Forelimb muscle (tissue), 1 donor: ENCODE measurements at places on chromosomes 4 and X.

DNA sequence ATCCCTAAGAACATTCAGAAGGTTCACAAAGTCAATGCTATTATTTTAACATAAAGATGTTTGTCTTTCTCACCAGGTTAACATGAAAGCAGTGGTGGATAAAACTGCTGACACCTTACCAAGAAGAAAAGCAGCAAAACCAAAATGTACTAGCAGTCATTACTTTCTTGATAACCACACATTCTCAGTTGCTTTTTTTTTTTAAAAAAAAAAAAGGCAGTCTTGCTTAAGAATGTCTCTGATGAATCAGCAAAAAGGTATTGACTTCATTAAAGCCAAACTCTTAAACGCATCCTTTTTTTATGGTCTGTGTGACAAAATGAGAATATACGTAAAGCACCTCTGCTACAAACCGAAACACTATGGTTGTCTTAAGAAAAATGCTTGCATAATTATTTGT is 31.9 kb downstream of the CDKL2 start:
- DNase-seq = no peak

DNA sequence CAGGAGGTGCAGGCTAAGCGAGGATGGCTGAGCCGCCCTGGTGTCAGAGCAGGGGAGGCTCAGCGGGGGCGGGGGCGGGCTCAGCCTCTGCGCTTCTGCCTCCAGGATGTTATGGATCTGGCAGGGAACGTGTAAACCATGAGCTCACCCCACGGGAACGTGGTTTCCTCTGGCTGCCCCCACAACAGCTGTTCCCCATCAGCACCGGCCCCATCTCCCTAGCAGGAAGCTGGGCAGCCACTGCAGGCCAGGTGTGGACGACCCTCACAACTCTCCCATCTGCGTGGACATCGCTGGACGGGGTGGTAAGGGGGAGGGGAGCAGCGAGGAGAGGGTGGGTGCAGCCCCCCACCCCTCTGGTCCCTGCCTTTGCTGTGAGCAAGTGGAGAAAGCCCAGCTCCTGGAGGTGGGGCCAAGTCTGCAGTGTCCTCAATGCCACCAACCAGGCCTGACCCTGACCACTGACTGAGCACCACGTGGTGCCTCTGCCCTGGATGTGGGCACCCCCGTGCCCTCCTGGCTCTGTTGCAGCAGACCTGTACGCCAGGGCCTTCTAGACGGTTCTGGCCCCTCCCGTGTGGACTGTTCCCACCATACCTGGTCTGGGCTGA is 28.1 kb upstream of the SPON2 start:
- peak; percentile 81 for DNase-seq

DNA sequence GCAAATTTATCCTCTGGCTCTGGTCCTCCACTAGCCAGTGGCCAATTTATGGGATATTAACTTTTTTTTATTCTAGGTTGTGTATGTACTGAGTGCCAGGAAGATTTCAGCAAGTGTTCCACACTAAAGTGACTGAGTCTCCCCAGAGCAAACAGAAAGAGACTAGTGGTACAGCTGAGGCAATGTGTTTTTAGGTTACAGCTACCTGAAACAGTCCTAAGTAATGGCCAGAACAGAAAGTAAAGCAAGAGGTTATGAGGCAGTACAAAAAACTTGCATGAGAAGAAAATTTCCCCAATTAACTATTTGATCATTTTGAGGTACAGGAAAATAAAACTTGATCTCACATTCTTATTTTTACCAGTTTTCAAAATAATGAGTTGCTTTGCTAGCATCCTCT is 31.2 kb downstream of the PRDM8 start:
- no peak for DNase-seq

DNA sequence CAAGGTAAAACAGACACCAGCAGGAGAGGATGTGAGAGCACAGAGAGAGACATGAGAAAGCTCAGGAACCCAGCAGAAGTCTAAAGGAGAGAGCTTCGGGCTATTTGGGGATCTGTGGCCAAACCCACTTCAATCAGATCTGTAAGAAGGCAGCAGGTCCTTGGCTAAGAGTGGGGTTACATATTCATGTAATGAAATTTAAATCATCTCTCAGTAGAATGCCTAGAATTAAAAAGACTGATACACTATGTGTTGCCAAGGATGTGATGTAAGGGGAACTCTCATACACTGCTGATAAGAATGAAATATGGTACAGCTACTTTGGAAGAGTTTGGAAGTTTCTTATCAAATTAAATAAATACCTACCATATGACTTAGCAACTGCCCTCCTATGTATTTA is 35.8 kb downstream of the PDE5A start:
- no peak for DNase-seq

DNA sequence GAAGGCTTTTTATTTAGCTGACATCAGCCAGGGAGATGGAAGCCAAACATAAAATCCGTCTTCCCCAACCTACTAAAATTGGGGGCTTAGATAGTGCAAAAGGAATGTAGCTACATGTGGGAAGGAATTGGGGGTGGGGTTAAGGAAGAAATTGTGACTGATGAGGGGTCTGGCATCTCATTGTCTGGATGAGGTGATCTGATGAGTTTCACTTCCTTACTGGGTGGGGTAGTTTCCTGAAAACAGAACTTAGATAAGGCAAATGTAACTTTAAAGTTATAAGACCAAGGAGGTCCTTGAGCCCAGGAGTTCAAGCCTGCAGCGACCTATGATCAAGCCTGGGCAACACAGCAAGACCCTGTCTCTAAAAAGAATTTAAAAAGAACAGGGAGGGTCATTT is 105.5 kb upstream of the NEIL3 start:
- no peak for DNase-seq

DNA sequence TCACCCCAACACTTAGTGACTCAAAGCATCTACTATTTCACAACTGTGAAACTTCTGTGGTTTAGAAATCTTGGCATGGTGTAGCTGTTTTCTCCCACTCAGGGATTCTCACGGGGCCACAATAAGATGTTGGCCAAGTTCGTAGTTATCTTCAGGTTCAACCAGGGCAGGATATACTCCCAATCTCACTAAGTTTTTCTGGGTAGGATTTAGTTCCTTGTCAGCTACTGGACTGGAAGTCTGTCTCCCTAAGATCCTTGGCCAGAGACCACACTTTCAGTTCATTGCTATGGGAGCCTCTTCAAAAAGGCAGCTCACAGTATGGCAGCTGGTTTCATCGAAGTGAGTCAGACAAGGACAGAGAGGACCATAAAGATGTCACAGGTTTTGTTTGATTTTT is 111.7 kb upstream of the PDHA2 start:
- DNase-seq = peak; percentile 1

DNA sequence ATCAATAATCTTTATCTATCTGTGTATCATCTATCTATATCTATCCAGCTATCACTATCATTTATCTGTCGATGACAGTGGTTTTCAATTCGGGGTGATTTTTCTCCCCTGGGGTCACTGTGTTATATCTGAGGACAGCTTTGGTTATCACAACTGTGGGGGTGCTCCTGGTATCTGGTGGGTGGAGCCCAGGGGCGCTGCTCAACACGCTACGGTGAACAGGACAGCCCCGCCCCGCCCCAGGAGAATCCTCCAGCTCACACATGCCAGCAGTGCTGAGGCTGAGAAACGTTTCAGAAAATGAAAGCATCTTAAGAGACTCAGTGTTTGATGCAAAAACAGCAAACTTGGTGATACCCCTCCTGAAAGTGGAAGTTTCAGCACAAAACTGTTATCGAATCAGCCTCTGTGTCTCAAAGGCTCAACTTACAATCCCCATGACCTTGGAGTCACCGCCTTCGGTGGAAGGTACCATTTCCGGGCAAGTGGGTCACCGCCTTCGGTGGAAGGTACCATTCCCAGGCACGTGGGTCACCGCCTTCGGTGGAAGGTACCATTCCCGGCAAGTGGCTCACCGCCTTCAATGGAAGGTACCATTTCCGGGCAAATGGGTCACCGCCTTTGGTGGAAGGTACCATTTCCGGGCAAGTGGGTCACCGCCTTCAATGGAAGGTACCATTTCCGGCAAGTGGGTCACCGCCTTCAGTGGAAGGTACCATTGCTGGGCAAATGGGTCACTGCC is 315.3 kb downstream of the DHRSX start:
- no peak for DNase-seq

DNA sequence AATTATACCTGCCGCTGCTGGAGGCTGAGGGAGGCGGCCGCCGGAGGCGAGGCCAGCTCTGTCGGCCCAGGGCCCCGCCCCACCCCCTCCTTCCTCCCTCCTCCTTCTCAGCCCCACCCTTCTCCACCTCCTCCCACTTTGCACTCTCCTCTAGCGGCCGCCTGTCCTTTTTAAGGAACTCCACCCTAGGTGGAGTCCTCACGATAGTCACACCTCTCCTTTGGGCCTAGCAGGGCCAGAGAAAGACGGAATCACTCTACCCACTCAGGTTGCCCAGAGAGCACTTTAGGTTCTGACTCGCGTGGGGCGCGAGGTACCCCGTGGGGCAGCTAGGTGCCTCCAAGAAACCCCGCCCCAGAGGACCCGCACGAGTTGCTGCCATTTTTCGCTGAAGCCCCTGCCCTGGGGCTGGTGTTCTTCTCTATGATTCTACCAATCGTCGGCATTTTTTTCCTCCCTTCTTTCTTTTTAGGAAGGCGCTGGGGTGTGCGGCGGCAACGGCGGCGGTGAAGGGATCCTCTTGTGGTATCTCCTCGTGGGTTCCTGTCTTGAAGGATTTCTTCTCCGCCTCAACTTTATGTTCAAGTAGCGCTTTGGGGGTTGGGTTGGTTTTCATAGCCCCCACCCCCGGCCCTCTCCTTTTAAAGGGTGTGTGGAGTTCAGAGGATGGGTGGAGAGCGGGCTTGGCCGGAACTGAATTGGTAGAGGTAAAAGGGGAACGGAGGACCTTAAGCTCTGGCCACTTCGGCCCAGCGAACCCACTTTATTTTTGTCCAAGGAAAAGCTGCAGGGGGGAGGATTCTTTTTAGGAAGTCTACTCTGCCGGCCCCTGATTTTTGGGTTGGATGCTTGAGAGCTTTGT is at the start of gene KLF8:
TSS of gene KLF8 (plus strand) at position 136 of the 862 bp plus-strand sequence. CDS start 979 bp downstream, outside the sequence.
- no peak for DNase-seq

- DNase-seq = no peak
Measured at GRCh38 chr4:168685136-168685809, 188.4 kb downstream of the PALLD start.

DNA sequence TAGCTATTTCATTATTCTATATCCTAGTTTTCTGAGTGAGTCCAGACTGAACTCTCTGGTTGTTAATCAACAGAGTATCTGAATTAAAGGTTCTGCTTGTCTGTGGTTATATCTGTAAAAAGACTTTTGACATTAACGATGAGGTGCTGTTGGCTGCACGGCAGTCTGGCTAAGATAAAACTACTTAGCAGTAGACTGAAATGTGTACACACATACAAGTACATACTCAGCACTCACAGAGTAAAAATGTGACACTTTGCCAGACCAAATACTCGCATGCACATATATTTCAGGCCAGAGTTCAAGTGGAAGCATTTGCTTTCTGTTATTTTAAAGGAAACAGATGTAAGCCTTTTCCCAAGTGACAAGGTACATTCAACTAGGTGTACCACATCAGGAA is 80.5 kb downstream of the PRDM5 start:
- DNase-seq = peak; percentile 31

DNA sequence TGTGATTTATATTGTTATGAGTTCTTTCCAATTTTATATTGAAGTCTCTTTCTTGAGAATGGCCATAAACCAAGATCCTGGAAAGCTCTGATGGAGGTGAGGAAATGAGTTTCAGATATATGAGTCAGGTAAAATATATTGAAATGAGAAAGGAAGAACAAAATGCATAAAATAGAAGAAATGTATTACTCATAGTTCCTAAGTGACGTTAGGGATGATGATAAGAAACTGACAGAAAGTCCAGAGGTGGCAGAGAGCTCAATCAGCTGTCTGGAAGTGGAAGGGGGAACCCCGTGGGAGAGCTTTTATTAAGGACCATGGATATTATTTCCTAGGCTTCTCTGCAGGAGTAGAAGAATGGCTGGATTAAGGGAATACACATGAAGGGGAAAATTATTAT is 24.6 kb downstream of the UGT2B7 start:
- DNase-seq = no peak

- no peak for DNase-seq
Measured at GRCh38 chrX:40151211-40152172, 53.7 kb upstream of the BCOR start.

- DNase-seq = no peak
Measured at GRCh38 chr4:23932901-23933308, 43.1 kb upstream of the PPARGC1A start.

DNA sequence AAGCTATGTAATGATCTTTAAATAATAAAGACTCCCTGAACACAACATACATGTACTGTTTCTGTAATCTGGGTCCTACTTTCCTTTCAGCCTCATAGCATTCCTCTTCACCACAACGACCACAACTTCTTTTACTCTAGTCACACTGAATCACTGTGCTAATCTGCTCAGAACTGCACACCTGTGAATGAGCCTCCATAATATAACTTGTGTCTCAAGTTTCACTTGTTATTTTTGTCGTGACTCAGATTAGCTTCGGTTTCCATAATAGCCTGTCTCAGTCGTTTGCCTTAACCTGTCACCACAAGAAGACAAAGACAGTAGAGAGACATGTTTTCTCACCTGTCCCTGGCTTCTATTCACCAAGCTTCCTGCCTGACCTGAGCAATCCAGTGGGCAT is 61.8 kb downstream of the MAGED1 start:
- no peak for DNase-seq

- DNase-seq = no peak
Measured at GRCh38 chrX:51893931-51894696, 691 bp downstream of the MAGED1 start.

GRCh38 chr4:111991797-111992196 is 153.5 kb upstream of the FAM241A start:
- no peak for DNase-seq

- no peak for DNase-seq
Measured at GRCh38 chr4:88320780-88321373, 36.5 kb upstream of the PPM1K start.

GRCh38 chrX:102837847-102838246 is 99.2 kb upstream of the RAB40AL start:
- no peak for DNase-seq

DNA sequence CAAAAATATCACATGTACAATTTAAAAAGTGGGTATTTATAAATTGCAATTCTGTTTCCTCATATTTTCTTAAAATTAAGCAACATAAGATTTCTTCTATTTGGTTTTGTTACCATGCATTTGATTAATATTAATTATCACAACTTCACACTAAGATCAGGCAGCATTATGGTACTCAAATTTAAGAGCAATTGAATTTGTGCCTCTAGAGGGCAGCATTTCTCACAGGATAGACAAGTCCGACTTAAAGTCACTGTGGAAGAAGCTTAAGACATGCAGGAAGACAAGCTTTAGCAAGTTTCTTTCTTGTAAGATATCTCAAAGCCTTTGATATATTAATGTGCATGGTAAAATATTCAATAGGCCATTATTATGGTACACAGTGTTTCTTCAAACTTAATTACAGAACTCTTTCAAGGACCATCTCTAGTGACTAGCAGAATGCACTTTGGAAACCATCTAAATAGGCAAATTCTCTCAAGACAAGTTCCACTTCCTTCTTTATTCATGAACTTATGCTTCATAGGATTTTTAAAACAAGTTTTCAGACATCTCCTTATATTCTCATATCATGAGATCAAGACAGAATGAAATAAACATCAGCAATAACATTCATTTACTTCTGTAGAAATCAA is 35.0 kb downstream of the FBXW7 start:
- peak; percentile 77 for DNase-seq

GRCh38 chrX:15497865-15498264 is 2.7 kb upstream of the BMX start:
- no peak for DNase-seq
